ENCODE measurements at places on chromosomes 4 and X.

DNA sequence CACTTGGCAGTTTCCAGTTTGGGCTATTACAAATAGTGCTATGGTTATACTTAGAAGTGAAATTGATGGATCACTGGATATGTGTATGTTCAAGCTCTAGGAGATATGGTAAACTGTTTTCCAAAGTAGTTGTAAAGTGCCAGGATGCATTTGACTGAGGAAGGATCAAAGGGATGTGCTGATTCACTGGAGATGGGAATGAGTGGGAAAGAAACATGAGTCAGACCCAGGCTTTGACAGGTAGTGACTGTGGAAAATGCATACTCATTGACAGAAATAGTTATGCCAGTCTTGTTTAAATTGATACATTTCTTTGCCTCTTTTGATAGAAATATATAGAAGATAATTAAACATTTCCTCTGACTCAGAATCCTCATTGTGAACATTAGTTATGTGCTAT is 77.9 kb downstream of the CEP135 start:
- DNase-seq = no peak

GRCh38 chrX:103423955-103424638 is 47.8 kb downstream of the BEX3 start:
- no peak for DNase-seq

DNA sequence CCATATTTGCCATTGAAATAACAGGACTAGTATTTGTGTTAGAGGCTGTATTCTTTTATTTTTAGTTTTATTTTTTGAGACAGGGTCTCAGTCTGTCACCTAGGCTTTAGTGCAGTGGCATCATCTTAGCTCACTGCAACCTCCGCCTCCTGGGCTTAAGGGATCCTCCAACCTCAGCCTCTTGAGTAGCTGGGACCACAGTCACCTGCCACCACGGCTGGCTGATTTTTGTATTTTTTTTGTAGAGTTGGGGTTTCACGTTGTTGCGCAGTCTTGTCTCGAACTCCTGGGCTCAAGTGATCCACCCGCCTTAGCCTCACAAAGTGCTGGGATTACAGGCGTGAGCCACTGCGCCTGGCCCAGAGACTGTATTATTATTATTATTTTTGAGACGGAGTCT is 15.3 kb downstream of the TMEM131L start:
- no peak for DNase-seq

DNA sequence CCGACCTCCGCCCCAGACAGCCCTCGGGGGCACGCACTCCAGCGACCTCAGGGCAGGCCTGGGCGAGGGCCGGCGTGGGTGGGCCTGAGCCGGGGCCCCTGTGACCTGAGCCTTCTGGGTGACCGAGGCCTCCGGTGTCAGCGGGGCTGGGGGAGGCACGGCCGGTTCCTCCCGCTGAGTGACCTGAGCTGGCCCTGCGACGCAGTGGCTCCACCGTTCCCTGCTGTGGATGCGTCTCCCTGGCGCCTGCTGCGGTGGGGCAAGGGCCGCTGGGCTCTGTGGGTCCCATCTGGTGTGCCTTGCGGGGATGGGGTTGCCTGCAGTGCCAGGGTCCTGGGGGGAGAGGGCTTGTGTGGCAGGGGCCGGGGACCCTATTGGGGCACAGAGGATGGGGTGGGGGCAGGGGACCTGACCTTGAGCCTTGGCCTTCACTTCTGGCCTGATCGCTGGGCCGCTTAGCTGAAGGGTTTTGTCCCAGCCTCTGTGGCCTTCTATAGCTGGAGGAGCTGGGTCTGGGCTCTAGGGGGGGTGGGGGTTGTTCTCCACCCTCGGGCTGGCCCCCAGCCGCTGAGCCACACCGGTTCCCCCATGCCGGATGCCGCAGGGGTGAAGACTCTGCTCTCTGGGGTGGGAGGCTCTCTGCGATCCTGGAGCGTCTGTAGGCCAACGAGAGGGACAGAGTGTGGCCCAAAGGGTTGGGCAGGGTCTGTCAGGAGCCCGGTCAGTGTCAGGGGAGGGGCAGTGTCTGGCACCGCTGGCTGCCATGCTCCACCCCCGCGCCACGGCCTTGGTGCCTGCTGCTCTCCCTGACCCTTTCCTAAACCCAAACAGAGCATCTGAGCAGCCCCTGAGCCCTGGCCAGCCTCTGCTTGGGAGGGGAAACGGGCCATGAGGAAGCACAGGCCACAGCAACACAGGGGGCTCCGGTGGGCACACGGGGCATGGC is 2.3 kb downstream of the NAT8L start:
- no peak for DNase-seq

DNA sequence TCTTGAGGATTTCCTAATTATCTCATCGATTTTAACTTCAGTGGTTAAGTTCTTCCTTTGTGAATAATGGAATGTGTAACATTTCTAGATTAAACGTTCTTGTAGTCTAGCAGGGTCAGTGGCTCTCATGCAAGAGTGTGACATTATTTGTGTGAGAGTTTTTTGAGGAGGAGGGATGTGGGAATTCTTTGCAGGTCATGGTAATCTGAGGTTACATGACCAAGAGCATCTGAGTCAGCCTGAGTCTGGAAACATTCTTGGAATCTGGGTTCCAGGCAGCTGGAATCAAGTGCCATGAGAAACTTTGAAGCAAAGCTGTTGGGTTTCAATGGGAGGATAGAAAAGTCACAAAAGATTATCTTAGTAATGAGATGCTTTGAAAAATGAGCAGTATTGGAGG is 49.5 kb downstream of the GK start:
- DNase-seq = no peak

DNA sequence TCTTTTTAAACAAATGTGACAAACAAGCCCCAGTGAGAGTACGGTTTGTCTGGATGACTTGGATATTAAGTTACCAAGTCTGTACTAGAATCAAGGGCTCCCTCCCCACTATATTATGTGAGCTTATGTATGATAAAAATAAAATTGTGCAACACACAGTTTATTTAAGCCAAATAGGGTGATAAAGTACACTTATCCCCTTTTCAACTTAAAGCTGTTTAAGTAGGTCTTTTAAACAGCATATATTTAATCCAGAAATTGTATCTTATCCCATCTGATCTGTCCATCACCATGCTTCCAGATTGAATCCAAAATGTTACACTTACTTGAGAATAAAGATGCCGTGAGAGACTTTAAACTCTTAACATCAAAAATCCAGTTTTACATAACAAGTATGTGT is 2.0 kb upstream of the KLHL34 start:
- no peak for DNase-seq
